ENCODE measurements at places on chromosomes 7 and 10.

DNA sequence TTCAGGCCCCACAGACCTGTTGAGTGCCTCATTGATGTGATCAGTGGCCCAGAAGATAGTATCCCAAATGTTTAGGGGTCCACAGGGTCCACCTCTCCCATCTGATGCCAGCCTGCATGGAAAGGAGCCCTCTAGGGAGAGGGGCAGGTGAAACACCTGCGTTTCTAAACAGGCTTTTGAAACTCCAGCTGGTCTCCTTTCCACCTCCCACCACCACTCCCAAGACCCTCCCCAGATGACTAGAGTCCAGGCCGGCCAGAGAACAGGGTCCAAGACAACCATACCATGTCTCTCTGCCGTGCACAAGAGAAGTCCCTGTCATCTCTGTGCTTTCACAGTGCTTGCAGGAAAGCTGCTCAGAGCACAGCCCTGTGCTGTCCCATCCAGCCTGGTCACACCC, 105.0 kb upstream of the NANOS1 start:
- DNase-seq = no peak

GRCh38 chr7:95253986-95254385, 70.3 kb downstream of the PON1 start:
- no peak for DNase-seq

DNA sequence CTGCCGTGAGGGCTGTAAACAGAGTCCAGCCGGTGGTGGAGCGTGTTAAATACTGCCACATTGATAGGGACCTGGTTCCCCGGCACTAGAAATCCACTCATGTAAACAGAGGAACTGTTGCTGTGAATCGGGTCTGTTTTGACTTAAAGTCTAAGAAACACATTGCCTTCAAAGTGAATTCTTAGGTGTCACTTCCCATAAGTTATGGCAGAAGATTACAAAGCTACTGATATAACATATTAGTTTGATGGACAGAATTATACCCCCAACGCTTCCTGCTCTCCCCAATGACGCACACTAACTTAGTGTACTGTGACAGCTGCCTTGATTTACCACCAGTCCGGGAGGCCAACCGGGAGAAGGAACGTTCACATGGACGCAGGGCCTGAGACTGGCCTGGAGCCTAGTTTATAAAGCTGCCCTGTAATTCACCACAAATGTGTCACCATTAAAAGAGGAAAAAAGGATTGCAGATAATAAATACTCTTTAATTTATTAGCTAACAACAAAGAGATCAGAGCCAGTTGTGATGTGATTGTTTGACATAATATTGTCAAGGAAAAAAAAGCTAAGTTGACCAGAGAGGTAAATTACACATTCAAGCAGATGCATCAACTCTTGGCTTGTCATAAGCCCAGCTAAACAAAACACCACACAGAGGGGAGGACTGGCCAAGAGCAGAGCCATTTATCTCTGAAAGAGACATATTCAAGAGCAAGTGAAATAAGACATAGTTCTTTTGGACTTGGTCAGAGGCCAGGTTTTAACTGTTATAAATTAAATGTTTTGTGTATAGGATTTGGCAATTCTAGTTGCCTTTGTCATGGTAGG, 820.6 kb downstream of the LRMDA start:
- DNase-seq = no peak

- no peak for DNase-seq
These were observed 63.1 kb upstream of the STEAP1B start for GRCh38 chr7:22563032-22563501.

- no peak for DNase-seq
These were observed 591.4 kb downstream of the SORCS1 start for GRCh38 chr10:106573106-106573505.

All from SW 1271 (cell line).